ELR (cell line): ENCODE measurements at places on chromosomes 2 and 18.

- no peak for DNase-seq
These were observed 1412.0 kb upstream of the ZEB2 start for GRCh38 chr2:145931781-145932395.

GRCh38 chr2:39243469-39244123 is at the start of gene CDKL4:
TSS of gene CDKL4 (minus strand) at chr2:39243970.
- DNase-seq, result no peak

DNA sequence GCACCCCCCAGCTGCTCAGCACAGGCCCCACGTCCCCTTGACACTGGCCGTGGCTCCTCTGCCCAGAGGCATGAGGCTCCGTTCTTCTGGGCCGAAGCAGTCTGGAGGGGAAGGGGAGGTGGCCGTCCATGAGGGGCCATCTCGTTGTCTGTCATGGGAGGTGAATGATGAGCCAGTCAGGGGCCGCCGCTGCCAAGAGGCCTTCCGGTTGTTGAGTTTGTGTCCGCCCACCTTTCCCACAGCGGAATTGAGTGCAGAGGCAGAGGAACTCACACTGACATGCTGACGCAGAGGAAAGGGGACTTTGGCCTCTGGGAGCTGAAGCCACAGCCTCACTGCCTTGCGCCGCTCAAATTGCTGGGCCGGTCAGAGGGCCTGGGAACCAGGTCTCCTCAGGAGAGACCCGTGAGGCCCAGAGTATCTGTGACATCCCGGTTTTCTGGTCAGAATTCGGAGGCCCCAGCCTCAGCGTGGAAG is 268.4 kb downstream of the ATAD2B start:
- DNase-seq, result no peak

DNA sequence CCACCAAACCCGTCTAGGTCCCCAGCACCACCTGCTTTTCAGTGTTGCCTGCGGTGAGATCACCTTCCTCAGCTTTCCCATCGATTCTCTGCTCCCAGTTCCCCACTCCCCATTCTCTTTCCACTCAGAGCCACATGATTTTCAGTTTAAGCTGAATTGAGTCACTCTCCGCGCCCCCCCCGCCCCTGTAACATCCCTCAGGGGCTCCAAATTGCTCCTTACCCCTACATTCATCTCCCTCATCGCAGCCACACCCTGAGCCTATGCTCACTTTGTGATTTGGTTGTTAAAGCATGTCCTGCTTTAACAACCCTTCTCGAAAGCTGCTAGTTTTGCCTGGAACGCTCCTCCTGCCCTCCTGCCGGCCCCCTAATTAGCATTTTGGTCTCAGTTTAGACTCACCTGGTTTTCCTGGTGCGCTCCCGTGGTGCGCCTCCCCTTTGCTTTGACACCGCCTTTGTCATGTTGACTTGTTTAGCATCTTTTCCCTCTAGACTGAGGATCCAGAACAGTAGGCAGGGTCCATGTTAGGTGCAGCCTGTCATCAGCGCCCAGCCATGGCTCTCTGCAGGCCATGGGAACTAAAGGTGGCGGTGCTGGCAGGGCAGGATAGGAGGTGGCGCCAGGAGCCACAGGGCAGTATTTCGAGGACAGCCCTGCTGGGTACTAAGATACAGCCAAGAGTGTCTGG is 60.8 kb downstream of the ST3GAL5 start:
- no peak for DNase-seq

DNA sequence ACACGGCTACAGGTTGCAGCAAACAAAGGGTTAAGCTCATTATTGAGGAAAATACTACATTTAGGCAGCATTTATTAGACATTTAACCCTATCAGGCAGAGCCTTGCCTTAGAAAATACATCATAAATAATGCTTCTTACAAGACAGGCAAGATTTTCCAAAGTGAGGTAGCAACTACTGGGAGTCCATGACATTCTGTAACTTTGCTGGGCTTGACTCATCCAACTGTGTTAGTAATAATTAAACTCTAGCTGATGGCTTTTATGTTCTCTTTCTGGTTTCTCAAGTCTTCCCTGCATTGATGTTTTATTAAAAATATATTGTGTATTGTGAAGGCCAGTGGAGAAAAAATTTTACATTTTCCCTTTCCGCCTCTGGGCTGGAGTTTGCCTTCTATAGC is 291.3 kb downstream of the AFF3 start:
- DNase-seq, result peak; percentile 58

DNA sequence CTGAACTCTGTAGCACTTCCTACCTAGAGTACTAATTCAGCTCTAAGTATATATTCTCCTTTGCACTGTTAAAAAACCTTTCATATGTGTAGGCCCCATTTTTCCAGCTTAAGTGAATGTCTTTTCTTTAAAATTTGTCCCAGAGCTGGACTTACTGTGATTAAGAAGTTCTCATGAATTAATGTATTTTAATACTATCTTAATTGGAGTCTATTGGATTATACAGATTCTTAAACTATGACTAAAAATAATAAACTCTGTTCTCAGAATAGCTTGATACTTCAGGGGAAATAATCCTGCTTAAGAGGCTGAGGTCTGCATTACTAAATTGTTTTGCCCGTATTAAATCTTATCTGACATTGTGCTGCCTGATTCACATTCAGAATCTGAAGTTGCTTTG is 223.3 kb downstream of the RIT2 start:
- DNase-seq, result no peak

DNA sequence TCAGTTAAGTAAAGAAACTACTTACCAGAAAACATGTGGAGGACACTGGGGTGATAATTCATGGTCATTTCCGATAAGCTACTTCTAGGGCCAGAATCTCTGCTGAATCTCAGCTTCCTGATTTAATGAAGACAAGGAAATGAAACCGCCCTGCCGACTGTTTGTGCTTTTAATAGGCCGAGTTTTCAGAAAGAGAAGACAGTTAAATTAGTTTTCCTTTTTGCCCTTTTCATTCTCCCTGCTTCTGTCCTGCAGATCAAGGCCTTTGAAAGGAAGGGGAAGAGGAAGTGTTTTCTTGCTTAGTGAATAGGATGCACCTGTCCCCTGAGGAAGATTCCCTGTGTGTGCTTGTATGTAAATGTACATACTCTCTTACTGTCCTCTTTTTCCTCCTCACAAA is 126.6 kb downstream of the SH3RF3 start:
- DNase-seq, result no peak
